NCI-H526 treated with DMSO at 0.1 percent for 48 hours (cell line): ENCODE measurements at places on chromosomes 13 and 19.

- no peak for DNase-seq
Observed at GRCh38 chr19:51740356-51740755, 11.3 kb downstream of the FPR1 start.

DNA sequence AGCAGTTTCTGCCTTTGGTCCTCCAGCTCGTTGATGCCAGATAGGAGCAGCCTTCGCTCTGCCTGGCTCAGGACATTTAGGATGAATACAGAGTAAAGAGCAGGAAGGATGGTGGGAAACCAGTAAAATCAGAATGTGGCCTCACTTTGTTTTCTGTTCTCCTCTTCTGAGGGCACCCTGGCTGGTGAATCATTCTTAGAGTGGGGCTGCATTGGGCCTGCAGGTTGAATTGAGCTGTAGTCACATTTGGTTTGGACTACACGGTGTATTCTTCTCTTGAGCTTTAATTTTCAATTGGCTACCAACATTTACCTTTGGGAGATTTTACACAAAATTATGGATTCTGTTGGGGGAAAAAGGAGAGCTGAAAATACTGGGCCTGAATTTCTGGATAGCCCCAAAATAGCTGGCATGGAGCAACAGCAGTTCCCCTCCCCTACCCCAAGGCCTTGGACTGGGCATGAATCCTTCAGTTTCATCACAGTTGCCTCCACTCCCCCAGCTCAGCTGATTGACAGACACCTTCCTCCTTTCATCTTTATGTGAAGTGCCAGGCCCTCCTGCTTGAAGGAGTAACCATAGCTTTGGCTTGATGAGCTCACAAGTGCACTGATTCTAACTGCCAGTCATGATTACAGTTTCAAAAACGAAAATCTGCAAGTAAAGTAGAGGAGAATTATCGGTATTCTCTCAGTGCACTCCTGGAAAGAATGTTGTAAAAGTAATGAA is 24.3 kb downstream of the ERCC5 start:
- no peak for DNase-seq

DNA sequence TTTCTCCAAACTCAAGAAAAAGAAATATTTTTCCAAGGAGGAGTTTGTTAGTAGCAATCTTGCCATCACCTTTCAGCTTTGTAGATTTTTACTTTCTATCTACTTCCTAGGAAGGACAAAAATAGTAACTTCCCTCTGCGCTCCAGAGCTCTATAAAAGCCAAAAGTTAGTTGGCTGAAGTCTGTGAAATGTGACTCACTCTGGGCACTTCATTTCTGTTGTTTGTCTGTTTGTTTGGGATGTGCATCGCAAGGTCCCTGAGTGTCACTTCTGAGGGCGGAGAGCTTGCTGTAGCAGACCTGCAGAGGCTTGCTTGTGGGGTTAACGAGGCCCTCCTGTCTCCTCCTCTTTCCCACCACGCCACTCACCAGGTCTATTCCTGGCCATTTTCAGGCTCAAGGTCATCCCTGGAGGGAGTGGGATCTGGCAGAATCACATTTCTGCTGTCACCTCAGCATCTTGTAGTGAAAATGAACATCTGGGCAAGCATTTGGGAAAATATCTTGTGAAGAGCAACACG is 307.6 kb downstream of the GPC6 start:
- DNase-seq: no peak

DNA sequence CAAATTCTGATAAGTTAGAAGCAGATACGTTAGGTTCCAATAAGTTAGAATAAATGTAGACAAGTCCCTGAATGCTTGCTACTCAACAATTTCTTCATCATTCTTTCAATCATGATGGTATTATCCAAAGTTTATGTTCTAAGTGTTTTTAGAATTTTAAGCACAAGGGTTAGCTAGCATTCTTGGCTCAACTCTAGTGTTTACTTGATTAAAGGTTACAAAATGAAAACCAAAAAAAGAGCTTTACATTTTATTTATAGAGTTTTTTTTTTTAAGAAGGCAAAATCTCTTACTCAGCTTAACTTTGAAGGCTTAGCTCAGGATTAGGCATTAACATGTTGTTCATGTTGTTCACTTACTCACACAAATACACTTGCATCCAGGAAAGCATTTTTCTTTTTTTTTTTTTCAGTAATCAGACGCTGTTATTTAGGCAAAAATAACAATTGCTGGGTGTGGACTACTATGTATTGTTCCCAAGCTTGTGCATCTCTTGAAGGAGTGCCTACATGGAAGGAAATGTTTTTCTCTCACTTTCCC is 420.6 kb downstream of the DCT start:
- DNase-seq: no peak

GRCh38 chr13:48585456-48585840 is 52.6 kb upstream of the RCBTB2 start:
- DNase-seq: peak; percentile 6
